ENCODE measurements at places on chromosomes 16 and 17. TPM values are rescaled to one million over a fixed set of nuclear protein-coding genes. Genes with fewer than 3 reads are reported as not detected.

- no peak for DNase-seq
Observed at GRCh38 chr17:12627177-12627629, 38.5 kb upstream of the MYOCD start.

DNA sequence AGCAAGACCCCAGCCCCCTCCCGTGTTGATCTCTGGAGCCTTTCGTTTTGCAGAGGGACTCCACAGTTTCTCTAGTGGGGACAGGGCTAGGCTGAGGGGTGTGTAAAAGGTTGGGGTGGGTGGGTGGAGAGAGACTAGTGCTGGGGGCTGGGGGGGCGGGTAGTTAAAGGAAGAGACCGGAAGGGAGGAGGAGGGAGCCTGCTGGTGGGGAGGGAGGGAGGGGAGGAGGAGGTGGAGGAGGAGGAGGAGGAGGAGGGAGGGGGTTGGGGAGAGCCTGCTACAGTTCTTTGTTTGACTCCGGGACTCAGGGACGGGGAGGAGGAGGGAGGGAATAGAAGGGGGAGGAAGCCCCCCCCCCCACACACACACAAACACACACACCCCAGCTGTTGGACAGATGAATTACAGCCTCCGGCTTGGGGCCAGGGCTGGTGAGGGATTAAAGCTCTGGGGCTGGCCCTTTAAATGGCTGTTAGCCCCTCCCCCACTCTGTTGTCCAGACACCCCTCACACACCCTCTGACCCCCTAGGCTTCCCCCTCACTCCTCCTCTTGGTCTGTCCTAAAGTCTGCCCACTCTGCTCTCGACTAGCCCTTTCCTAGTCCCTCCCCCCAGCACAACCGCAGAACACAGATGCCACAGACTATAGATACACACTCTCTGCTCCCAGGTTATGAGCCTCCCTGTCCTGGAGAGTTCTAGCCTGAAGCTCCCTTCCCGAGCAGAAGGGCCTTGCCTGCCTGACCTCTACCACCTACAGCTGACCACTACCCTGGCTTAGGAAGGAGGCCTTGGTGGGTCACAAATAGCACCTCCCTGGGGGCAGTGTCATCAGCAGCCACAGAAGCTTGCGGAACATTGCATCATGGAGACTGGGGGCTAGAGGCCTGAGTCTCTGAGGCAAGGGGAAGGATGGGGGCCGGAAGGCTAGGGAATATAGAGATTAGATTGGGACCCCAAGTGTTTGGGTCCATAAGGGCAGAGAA lies 4.4 kb downstream of the KDM6B start:
- DNase-seq: no peak

- no peak for DNase-seq
Observed at GRCh38 chr17:70552230-70552981, 383.1 kb downstream of the KCNJ2 start.

DNA sequence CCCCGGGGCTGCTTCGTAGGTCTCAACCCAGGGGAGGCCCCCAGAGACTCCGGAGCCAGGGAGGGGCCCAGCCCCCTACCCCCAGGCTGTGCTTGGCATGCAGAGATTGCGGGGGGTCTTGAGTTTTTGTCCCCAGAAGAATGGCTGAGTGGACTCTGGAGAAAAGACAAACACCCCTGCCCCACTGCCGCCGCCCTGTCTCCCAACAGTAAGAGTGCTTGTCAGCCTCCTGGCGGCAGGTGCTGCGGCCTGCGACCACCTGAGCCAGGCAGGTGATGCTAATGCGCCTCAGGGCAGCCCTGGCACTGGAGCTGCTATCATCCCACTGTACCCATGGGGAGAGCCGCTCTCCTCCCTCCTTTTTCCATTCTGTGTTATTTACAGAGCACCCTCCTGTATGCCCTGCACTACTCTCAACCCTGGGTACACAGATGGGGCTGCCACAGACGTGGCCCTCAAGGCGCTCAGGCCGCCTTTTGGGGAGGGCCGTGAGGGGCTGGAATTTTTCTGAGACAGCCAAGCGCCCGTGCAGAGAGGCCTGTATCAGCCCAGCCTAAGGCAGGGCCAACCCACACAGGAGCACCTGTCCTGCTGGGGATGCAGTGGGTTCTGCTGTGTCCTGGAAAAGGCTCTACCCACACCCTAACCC lies 2.6 kb upstream of the IL17C start:
- no peak for DNase-seq

The GJD3 gene
- not detected for total RNA-seq

The RASL10B gene
- 0.11 TPM for total RNA-seq

DNA sequence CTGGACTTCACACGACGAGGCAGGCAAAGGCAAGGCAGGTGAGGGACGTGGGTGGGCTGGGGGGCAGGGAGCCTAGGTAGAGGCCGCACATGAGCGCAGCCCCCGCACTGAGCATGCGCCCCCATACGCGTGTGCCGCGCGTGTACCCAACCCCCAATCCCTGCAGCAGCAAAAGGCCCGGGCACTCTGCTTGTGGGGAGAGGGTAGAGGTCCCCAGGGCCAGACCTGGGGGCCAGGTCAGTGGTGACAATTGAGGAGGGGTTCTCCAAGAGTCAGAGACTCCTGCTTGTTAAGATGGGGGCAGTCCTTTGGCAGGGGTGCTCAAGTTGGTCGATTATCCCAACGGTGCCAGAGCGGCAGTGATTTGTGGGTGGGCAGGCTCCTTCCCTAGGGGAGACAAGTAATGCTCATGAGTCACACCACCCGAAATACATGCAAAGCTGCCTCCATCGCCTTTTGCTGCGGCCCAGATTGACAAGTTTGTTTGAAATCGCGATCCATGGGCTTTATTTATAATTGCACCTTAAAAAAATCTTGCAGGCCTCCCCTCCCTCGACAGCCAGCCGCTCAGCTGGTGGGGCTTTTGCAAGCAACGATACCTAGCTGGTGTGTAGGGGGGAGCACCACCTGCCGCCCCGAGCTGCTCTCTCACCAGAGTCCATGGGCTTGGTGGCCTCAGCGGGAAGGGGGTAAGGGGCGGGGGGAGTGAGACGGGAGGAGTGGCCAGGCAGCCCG lies 1.1 kb upstream of the GIT1 start:
- peak; percentile 26 for DNase-seq

DNA sequence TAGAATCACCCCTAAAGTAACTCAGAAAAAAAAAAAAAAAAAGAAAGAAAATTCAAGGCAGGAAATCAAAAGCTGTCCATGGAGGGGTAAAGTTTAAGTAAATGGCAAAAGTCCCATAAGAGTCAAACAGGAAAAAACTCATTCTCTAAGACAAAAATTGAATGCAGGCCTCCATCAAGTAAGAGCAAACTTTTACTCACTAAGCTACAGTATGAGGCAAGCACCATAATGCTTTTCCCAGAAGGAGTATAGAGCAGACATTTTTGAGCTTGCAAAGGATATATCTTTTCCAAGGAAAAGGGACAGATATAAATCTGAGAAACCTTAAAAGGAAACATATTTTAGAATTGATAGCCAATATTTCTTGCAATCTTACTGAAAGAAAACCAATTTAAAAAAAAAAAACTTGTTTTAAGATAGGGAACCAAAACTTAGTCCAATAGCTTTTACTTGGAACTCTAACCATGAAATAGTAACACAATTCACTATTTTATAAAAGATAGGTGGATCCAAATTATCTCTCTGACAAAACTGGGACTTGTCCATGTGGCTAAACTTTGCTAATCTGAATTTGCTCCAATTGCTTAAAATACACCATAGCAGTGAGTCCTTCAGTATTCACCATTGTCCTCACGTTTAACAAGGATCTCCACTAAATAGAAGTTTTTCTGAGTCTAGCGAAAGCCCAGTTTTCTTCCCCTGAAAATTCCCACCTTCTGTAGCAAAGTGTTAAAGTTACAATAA lies 99.8 kb downstream of the CDH11 start:
- DNase-seq: no peak

DNA sequence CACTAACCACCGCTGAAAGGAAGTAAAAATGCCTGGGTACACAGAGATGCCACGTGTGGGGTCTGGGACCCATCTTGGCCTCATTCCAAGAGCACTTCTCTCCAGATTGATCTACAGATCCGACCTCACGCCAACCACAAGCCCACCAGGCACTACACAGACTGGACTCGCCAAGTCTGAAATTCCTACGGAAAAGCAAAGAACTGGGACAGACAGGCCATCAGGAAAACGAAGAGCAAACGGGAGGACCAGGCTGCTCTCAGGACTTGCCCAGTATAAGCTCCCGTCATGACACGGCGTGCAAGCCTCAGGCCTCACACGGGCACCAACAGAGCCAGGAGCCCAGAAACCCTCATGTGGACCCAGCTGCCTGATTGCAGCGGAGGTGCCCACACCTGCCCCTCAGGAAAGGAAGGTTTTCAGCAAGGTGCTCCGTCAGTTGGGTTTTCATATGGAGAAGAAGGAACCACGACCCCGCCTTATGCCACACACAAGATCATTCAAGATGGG lies 20.1 kb upstream of the C16orf95 start:
- DNase-seq: no peak

The MT4 gene
- total RNA-seq: not detected

- DNase-seq: peak; percentile 36
Observed at GRCh38 chr17:61635913-61636432, 45.0 kb upstream of the NACA2 start.

GRCh38 chr17:62963296-62963695 lies 2.7 kb upstream of the TANC2 start:
- DNase-seq: no peak

DNA sequence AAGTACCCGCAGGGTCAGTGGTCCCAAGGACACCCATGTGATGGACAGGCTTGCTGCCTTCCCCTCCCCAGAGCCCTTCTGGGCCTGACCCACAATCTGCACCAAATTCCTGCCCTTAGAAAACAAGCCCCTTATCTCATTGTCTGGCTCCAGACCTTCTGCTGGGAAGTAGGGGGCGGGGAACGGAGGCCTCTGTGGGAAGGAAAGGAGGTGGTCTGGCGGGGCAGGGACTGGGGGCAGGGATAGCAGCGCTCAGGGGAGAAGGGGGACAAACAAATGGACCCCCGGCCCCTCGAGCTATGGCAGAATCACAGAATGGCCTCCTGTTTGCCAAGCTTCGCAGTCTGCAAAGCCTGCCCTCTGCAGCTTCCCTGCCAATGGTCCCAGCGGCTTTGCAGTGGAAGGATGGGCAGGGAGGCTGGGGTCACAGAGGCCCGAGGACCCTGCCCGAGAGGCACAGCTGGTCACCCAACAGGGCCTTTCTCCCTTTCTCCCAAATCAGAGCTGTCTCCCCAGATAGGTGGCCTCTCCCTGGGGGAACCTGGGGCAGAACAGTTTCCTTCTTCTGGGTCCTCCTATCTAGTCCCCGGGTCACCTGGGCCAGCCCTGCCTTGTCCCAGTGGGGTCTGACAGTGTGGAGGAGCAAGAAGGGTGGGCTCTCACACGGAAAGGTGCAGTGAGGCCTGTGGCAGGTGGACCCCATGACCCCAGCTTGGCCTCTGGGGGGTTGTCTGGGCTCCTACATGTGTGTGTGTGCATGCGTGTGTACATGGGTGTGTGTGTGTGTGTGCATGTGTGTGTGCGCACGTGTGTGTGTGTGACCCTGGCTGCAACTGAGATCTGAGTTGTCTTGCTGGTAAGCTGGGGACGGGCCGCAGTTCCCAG lies 25.5 kb downstream of the TMEM235 start:
- no peak for DNase-seq

DNA sequence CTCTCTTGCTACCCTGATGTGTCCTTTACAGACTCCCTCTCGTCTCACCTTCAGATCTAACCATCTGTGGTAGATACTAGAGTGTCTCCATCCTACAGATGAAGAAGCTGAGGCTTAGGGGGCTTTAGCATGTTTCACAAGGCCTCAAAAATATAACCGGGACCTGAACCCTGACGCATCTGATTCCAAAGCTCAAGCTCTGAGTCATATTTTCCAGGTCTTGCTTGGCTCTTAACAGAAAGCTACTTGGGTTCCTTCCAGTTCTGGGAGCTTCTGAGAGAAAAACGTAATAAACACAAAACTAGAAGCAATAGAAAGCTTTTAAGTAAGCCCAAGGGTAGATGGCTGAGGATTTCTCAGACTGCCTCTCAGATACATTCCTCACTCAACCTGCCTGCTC lies 224.3 kb upstream of the EEF2KMT start:
- no peak for DNase-seq

The CEP295NL gene
- total RNA-seq: 3.6 TPM

DNA sequence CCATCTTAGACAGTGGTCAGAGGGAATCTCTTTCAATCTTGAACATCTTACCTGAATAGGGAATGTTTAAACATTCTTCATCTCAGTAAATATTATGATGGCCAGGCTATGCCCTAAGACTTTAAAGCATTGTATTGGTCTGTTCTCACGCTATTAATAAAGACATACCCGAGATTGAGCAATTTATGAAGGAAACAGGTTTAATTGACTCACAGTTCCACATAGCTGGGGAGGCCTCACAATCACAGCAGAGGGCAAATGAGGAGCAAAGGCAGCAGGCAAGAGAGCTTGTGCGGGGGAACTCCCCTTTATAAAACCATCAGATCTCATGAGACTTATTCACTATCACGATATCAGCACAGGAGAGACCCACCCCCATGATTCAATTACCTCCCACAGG lies 55.3 kb upstream of the SOX9 start:
- no peak for DNase-seq

DNA sequence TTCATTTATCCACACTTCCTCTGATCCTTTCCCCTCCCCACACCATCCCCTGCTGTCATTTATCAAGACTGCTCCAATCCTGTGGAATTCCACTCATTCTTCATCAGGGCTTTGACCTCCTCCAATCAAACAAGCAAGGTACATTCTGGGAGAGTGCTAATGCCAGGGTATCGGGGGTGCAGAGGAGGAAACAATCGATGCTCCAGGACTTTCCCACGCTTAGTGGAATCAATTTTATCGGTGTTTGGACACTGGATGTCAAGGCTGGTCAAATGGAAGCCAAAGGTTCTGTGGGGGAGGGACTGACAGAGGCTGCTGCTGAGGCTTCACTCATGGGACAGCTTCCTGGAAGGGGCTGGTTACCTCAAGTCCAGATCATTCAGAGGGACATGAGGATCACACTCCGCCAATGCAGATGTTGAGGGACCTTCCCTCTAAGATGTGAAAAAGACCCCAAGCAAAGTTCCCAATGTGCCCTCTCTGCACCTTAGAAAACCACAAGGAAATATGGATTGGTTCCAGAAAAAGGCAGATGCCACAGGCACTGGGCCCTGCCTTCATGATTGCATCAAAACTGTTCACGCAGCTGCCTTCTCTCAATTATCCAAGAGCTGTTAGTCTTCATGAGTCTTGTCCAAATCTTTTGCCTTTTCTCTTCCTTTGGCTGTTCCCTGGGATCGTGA lies 44.7 kb upstream of the SOX9 start:
- DNase-seq: no peak

GRCh38 chr17:57874434-57875289 lies 24.8 kb upstream of the MRPS23 start:
- DNase-seq: no peak
